ENCODE measurements at places on chromosomes 16 and 17. TPM values are rescaled to one million over a fixed set of nuclear protein-coding genes. Genes with fewer than 3 reads are reported as not detected.

Gene TUFM
- total RNA-seq: 319 TPM

Gene IL32
- 28.1 TPM for total RNA-seq

Gene RDM1
- 3.1 TPM for total RNA-seq

Gene GALK1
- 80.0 TPM for total RNA-seq

Gene ADORA2B
- 14.4 TPM for total RNA-seq

Gene ASPHD1
- 26.3 TPM for total RNA-seq

Gene TP53TG3B
- total RNA-seq: 0.24 TPM

Gene GRAP
- 0.43 TPM for total RNA-seq

Gene PROCA1
- 1.4 TPM for total RNA-seq

Gene CACNG5
- not detected for total RNA-seq

Gene ZG16
- not detected for total RNA-seq

Gene CDRT15
- not detected for total RNA-seq

Gene TMIGD1
- not detected for total RNA-seq

Gene CLEC3A
- total RNA-seq: not detected

Gene PRPF8
- total RNA-seq: 273 TPM

Gene CACNB1
- total RNA-seq: 5.7 TPM

Gene HAS3
- 52.3 TPM for total RNA-seq

Gene STH
- total RNA-seq: not detected

Gene TRPV3
- total RNA-seq: 0.59 TPM

Gene MLLT6
- 33.3 TPM for total RNA-seq

Gene ROGDI
- total RNA-seq: 17.8 TPM

Gene ELMO3
- total RNA-seq: 0.70 TPM

Gene KRTAP4-4
- not detected for total RNA-seq

Gene NXPH3
- total RNA-seq: 0.87 TPM

Gene CES1
- 37.3 TPM for total RNA-seq

Gene RNF112
- 0.92 TPM for total RNA-seq

Gene HYDIN
- total RNA-seq: 0.39 TPM

All from A549 treated with Mapracorat at 1 μM for 4 hours (cell line).